OCI-M1 (cell line): ENCODE measurements at places on chromosomes 13 and 19.
A peak's percentile ranks its signal among the peaks of the same experiment; 100 is the strongest.

DNA sequence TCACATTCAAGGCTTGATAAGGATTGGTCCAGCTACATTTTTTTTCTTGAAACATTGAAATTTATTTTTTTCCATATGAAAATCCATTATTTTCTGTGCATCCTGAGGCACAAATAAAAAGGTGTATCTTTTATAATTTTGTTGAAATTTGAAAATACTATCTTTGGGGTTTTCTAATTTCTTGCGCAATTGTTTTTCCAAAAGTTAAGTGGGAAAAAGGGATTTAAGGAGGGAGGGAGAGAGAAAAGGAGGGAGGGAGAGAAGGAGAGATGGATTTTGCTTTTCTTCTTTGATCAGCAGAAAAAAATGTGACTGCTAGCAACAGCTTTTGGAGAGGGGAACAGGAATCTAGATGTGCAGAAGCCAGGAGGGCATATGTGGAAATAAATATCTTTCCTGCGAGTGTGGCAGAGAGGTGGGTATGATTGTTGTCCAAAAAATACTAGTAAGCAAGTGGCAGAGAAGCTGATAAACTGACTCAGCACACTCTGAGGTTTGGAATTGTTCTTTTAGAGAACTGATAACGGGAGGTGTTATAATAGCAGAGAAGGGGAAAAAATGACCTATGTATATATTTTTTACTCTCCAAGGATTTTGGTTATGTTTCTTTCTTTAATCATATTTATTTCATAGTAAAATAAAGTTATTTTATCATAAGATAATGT is 61.2 kb upstream of the EDNRB start:
- peak; percentile 28 for DNase-seq

DNA sequence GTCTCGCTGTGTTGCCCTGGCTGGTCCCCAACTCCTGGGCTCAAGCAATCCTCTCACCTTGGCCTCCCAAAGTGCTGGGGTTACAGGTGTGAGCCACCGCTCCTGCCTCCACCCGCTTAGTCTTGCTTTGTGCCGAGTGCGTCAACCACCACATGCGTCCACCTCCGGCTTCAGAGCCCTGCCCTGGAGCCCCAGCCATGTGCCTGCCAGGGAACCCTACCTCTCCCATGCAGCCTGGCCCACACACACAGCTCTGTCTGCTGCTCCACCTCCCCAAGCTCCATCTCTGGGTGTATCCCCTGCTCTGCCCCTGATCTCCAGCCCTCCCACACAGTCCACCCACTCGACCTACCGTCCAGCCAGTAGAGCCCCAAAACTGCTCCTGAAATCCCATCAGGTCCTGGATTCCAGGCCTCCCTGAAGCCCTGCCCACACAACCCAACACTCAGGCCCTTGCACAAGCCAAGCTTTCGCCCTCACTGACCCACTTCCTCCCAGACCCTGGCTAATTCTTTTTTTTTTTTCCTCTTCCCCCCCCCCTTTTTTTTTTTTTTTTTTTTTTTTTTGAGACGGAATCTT is 9.6 kb downstream of the CYP2F1 start:
- DNase-seq, result no peak

- no peak for DNase-seq
Observed at GRCh38 chr19:48600679-48601417, 5.7 kb upstream of the SPACA4 start.

DNA sequence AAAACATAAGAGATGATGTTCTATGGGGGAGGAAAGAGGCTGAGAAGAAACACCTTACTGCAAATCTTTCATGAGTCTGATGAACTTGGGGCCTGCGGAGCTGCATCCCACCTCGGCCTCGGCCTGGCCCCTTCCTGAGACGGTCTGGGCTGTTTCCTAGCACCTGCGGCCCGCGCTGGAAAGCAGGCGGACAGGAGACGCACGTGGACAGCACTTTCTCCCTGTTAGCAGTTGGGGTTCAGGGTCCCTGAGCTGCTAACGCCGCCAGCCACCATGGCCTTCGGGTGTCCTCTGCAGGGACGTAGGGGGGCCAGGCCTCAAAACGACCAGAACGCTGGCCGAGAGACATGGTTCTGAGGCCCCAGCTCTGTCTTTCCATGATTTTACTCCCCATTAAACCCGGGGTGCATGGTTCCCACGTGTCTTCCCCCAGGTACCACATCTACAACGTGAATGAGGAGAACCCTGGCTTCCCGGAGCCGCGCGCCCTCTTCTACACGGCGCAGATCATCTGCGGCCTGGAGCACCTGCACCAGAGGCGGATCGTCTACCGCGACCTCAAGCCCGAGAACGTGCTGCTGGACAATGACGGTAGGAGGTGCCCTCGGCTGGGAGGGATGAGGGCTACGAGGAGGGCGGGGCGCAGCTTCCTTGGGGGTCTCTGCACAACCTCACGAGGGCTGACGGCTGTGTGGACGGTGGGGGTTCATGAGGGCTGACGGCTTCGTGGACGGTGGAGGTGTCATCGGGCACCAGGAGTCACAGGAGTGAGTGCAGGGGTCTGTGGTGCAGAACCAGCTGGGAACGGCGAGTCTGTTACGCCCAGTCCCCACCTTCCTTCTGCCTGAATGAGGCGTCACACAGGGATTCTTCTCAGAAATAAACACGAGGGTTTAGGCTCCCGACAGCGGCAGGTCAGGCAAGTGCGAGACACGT is 4.3 kb downstream of the GRK1 start:
- no peak for DNase-seq

DNA sequence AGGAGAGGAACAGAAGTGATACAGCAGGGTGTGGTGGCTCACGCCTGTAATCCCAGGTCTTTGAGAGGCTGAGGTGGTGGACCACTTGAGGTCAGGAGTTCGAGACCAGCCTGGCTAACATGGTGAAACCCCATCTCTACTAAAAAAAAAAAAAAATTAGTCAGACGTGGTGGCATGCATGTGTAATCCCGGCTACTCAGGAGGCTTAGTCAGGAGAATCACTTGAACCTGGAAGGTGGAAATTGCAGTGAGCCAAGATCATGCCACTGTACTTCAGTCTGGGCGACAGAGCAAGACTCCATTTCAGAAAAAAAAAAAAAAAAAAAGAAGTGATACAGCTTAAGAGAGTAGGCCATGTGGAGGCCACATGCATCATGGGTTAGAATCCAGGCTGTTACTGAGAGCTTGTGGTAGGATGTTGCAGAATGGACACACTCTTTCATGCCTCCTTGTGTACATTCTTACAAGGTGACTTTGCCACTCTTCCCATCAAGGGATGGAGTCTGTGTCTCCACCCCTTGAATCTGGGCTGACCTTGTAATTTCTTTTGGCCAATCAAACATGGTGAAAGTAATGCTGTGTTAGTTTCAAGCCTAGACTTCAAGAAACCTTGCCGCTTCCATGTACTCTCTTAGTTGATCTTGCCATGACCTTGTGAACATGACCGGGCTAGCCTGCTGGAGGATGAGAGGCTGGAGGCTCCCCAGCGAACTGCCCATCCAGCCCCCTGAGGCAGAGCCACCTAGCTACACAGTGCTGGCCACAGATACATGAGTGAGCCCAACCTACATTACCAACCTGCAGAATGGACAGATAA is 12.3 kb downstream of the FAM187B start:
- DNase-seq, result no peak

GRCh38 chr13:112623051-112623711 is 35.2 kb upstream of the TUBGCP3 start:
- DNase-seq, result no peak

GRCh38 chr13:60679928-60680694 is 283.1 kb downstream of the TDRD3 start:
- DNase-seq, result peak; percentile 41

GRCh38 chr19:50822661-50823208 is 852 bp downstream of the KLK1 start:
- DNase-seq, result no peak

DNA sequence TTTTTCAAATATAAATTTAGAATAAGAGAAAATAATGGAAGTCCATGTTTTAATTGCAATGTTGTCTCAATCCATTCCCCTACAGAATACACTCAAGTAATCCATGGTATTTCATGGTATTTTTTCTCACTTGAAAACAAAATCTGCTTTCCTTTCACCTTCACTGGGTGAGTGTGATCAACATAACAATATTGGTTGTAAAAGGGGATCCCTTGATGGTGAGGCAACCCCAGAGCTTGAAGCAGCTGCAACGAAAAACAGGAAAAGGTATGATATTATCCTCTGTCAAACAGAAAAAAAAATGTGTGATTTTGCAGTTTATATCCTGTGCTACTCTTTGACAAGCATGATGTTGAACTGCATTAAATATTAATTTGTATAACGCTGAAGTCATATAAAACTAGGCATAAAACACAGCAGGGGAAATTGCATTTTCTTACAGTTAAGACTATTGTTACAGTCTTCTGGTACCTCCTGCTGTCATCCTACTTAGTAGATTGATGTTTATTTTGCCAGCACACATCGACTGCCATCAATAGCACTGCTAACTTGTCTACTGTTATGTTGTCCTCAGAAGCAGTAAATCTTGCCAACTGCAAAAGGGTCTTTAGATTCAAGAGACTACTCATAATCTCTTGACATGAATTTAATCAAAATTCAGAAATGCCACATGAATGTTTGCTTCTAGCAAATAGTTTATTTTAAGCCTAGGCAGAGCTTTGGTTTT is 373.1 kb upstream of the MIR17HG start:
- DNase-seq, result no peak
